ENCODE measurements at places on chromosomes 4 and X. TPM values are rescaled to one million over a fixed set of nuclear protein-coding genes. Genes with fewer than 3 reads are reported as not detected.

The HTR2C gene
- total RNA-seq: not detected

The ACSL1 gene
- 13.4 TPM for total RNA-seq

The PIGA gene
- 7.6 TPM for total RNA-seq

The ZNF518B gene
- 10.1 TPM for total RNA-seq

The SMR3B gene
- not detected for total RNA-seq

The MAGEA12 gene
- total RNA-seq: not detected

The P2RY10 gene
- total RNA-seq: not detected

The TMEM31 gene
- not detected for total RNA-seq

The GNRHR gene
- not detected for total RNA-seq

The NAA10 gene
- total RNA-seq: 189 TPM

The PWWP3B gene
- 0.15 TPM for total RNA-seq

The SLC9B1 gene
- total RNA-seq: not detected

The CCKAR gene
- total RNA-seq: not detected

The FGG gene
- total RNA-seq: not detected

The ENPEP gene
- 0.15 TPM for total RNA-seq

The GYPE gene
- total RNA-seq: 0.74 TPM

The CXorf51B gene
- not detected for total RNA-seq

The XG gene
- not detected for total RNA-seq

The SSR4 gene
- 187 TPM for total RNA-seq

The S100P gene
- total RNA-seq: not detected

The STARD8 gene
- total RNA-seq: 2.7 TPM

The SSX2B gene
- not detected for total RNA-seq

The UCHL1 gene
- 898 TPM for total RNA-seq

The PPP4R3C gene
- total RNA-seq: not detected

The ENAM gene
- total RNA-seq: not detected

The GATA1 gene
- not detected for total RNA-seq

The SPANXN3 gene
- not detected for total RNA-seq

The STPG2 gene
- not detected for total RNA-seq

The ESX1 gene
- not detected for total RNA-seq

The ANOS1 gene
- 0.45 TPM for total RNA-seq

The GRXCR1 gene
- not detected for total RNA-seq

The SHOX gene
- total RNA-seq: not detected

The ADH1B gene
- 2.9 TPM for total RNA-seq

The ZAR1 gene
- not detected for total RNA-seq

The GIMD1 gene
- not detected for total RNA-seq

The CRMP1 gene
- 2.1 TPM for total RNA-seq

The RELL1 gene
- total RNA-seq: 30.9 TPM

Measured in bronchus fibroblast of lung (primary cell).